ENCODE measurements at places on chromosomes 11 and 22.

DNA sequence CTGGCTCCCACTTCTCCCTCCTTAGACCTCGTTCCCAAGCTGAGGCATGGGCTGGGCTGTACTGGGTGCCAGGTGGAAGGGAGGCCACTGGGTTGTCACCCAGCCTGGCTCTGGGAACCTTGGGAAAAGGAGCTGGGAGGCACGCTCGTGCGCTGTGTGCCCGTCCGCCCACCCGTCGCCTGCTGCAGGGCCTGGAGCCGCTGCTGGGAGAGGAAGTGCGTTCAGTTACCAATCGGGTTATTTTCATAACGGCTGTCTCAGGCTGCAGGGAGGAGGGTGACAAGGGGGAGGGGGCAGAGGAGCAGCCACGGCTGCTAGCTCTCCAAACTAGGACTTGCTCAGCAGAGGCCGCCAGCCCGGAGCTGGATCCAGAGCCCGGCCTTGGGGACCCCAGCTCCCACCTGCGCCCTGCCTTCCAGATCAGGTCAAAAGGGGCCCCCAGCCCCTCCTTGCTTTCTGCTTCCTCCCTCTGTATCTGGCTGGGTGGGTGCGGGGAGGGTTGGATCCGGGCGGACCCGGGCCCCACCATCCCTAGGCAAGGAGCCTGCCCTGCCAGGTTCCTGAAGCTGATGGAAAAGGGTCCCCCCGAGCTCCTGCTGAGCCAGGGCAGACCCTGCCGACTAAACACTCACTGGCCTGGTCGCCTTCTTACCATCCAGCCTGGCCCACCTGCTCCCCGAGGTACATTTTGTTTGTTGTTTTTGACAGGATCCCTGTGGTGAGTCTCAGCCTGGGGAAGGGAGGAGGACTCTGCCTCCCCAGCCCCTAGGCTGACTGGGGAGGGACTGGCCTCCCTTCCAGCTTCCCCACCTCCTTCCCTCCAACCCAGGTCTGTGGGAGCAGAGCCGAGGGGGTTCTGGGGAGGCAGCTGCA is 14.3 kb downstream of the DGKZ start:
- no peak for DNase-seq

DNA sequence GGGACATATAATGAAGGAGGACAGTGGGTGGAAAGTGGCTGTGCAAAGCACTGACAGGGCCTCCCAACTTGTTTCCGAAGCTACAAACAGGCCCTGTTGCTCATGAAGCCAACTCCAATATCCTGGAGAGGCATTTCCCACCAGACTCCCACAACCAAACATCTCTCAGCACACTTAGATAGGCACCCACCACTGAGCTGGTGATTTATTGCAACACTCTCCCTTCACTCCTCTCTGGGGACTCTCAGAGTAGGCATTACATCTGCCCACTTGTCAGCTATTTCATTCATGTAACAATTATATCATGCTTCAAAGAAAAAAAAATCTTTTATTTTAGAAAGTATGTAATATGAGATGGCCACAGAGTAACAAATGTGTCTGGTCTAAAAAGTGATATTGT is 32.1 kb upstream of the PPP2R1B start:
- no peak for DNase-seq

DNA sequence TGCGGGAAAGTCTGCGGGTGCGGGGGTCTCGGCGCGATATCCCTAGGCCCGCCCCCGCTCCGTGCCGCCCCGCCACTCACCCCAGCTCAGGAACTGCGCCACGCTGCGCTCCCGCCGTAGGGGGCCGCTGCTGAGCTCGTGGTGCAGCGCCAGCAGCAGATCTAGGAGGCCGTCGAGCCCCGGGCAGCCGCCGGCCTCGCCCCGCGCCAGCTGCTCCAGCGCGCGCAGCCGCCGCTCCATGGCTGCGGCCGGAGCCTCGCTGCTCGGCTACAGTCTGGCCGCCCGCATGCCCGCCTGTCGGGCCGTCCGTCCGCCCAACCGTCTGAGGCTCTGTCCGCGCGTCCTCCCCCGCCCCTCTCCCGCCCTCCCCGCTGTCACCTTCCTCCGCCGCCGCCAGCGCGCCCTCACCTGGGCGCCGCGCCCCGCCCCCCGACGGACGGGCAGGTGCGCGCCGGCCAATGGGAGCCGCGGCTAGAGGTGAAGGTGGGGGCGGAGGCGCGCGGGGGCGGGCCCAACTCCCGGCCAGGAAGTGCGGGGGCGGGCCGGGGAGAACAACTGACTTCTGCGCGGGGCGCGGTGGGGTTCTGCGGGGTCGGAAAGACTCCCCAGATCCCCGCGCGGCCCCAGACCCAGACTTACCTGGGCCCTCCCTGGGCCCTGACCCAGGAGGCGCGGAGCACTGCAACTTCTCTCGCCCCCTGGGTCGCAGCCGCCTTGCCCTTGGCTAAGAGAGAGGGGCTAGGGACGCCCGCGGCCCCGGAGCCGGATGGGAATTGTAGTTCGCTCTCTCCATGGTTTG is at the start of gene CDC42BPG:
CDC42BPG (minus strand) TSS at position 324 of the 799 bp plus-strand sequence; CDS start at position 240, 84 bp downstream.
- DNase-seq = no peak

DNA sequence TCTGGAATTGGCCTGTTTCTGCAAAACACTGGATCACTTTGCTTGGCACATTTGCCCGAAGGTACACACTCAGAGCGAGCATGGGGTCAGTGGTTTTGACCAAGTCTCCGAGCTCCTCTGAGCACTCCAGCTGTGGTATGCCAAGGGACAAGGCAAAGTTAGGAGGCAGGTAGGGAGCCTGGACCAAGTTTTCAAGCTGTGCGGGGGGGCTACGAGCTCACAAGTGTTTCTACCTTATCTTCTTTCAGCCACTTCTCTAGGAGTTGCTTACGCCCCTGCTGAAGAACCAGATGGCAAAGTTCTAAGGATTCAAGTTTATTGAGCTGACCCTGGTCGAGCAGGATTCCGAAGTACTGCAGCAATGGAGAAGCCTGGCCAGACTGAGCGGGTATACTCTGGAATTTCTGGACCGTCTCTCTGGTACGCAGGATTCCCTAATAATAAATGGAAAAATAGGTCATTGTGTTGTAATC is 54.7 kb upstream of the SLC25A1 start:
- no peak for DNase-seq

- no peak for DNase-seq
Observed at GRCh38 chr22:39039306-39040126, 1.1 kb upstream of the APOBEC3F start.

DNA sequence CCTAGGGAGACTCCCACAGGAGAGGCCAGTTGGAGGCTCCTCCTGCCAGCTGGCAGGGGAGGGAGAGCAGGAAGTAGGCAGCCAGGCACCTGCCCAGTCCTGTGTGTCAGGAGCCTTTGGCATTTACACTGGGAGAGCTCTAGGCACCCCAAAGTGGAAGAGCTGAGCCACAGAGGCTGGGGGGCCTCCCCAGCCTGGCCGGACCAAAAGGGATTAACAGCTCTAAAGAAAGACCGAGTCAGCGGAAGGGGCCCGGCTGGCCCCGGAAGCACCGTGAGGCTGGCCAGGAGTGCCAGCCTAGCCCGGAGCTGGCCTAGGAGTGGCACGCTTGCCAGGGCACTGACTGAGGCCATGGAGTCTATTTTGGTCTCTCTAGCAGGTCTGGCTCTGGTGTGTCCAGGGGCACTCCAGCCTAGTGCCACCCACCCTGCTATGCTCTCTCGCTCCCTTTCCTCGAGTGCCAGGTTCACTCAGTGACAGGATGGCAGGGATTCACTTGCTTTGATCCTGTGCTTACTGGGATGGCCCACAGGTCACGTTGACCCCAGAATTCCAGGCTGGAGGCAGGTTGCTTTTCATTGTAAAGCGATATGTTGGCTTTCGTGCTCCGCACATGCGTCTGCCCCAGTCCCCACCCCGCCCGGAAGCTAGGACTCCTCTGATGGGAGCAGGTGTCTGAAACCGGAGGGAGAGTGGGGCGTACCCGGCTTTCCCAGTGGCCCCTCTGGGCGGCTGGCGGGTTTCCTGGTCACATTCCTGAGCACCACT is 3.3 kb upstream of the KMT5B start:
- DNase-seq = no peak

DNA sequence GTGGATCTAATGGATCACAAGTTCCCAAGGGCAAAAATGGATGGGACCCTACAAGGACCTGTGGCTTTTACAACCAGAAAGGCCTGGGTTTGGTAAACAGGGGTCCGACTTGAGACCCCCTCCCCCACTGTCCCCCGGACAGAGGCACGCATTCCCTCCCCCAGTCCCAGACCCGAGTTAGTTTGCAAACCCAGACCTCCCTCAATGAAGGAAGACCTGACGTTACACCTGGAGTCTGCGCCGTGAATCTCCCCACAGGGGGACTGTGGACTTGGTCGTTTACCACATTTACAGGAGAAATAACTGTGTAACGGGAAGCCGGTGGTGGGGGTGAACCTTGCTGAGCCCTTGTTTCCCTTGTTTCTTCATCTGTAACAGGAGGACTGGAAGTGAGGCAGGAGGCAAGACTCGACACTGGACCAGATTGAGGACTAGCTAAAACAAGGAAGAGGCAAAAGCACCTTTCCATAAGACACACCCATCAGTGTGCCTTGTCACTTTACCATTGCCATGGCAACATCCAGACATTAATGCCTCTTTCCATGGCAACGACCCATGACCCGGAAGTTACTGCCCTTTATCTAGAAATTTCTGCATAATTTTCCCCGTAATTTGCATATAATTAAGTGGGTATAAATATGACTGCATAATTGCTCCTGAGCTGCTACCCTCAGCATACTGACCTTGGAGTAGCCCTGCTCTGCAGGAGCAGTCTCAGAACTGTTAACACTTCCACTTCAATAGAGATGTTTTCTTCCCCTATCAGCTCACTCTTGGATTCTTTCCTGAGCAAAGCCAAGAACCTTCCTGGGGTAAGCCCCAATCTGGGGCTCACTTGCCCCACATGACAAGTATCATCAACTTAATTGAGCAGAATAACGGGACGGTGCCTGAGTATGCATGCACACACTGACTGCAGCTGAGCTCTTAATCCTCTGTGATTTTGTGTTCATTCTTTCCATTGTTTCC is 25.4 kb downstream of the PDGFB start:
- no peak for DNase-seq

Measured in cortex of kidney (tissue), 1 donor.